ENCODE measurements at places on chromosomes 11 and 22.

DNA sequence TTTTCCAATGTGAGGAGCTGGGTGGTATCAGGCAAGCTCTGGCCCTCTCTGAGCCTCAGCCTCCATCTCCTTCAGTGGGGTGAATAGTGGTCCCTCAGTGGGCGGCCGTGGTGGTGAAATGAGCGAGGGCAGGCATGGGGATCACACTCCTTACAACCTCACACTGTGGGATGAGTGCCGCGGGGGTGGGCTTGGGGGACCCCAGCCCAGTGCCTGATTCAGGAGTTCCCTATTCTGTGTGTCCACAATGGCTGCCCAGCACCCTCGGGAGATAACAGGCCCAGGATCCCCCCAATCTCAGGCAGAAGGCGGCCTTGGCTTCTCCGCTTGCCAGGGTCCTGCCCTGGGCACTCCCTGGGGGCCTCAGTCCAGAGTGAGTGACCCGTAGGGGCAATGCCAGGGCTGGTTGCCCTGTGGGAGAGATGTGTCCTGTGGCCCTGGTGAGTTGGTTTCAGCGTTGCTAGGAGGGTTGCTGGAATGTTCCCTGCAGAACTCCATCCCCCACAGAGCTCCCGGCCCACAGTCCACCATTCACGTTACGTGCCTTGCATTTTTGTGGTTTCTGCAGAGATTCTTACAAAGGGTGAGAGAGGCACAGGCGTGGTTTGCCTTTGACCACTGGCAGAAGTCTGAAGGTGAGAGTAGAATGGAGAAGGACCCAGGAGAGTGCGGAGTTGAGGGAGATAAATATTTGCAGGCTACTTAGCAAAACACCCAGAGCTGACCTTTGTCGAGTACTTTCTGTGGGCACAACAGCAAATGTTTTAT lies 2.9 kb downstream of the ALDH3B1 start:
- peak; percentile 98 for DNase-seq

DNA sequence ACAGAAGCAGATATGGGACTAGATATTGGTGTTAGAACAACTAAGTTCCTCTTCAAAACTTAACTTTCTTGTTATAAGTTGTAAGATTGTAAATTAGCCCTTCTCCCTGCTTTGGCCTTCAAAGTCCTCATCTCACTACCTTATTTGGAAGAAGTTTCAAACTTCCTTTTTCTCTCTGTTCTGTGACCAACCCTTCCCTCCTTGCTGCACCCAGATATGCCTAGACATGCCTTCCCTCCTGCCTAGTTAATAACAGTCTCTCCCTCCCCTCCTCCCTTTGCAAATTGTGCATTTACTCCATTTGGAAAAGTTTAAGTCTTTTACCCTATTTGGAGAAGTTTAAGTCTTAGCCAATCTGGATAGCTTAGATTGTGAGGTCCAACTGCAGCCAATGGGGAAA lies 4.9 kb downstream of the OR52K2 start:
- peak; percentile 2 for DNase-seq

DNA sequence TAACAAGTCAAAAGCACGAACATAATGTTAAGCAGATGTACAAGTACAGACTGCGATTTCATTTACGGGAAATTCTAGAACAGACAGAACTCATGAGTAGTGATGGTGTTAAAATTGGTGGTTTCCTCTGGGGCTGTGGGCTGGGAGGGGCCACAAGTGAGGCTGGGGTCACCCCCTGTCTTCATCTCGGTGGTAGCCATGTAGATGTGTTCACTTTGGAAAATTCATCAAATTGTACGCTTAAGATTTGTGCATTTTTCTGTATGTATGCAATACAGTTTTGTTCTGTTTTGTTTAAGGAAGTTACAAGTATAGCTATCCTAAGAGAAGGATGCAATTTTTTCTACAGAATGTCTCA lies 504 bp upstream of the ASCC2 start:
- DNase-seq: no peak

- DNase-seq: no peak
Measured at GRCh38 chr11:16280256-16280682, 76.1 kb downstream of the SOX6 start.

DNA sequence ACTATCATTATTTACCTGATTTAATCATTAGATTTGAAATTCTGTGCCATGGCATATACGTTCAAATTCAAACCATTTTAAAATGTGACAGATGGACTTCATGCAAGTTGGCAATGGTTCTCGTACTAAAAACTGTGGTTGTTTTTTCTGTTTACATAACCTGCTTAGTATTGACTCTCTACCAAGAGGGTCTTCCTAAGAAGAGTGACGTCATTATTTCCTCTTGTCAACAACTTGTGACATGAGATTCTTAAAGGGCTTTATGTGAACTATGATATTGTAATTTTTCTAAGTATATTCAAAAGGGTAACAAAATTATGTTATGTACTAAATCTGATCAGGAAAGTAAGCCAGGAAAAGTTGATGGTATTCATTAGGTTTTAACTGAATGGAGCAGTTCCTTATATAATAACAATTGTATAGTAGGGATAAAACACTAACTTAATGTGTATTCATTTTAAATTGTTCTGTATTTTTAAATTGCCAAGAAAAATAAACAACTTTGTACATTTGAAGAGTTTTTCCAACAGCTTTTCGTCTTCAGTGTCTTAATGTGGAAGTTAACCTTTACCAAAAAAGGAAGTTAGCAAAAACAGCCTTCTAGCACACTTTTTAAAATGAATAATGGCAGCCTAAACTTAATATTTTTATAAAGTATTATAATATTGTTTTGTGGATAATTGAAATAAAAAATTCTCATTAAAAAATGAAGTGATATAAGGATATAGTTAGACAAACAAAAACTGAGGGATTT lies 87.0 kb downstream of the GRK3 start:
- DNase-seq: no peak

- peak; percentile 72 for DNase-seq
Measured at GRCh38 chr22:31977141-31977841, 33.0 kb downstream of the YWHAH start.

- no peak for DNase-seq
Measured at GRCh38 chr11:35131886-35132285, 7.1 kb upstream of the CD44 start.

DNA sequence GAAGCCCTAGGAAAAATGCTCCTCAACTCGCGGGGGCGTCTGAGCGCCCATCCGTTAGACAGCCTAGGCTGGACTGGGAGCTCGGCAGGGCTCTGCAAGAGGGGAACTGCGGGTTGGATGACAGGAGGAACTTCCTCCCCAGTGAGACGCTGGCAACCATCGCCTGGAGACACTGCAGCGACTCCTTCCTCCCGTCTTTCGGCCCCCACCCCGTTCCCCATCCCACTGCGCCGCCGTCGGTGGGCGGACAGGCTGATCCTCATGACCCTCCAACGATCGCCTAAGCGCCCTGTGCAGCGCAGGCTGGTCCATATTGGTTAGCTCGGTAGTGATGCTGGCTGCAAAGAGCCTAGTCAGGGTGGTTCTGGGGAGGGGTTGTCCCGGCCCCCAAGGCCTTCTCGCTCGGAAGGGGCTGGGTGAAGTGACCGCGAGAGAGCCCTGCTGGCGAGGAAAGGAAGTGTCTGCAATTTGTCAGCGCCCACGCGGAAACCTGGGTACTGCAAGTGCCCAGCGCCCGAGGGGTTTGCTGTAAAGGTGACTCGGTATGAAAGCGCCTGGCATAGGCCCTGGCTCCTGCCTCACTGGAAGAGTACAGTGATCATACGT lies 638 bp downstream of the NRGN start:
- DNase-seq: peak; percentile 52

DNA sequence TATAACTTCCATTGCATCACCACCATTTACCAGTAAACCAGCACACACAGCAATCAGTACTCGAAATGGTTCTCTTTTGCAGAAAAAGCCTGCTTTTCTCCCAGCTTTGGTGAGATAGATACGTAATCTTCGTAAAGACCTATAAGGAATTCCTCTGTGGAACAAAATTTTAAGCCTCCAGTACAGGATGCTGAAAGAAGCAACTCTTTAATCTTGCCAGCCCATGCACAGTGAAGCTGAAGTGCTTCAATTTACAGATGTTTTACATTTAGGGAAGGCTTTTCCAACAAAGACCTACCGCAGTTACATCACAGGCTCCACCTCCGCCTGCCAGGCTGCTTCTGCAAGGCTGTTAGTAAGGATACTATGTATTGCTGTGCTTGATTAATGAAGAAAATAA lies 1.9 kb downstream of the ELMOD1 start:
- no peak for DNase-seq

DNA sequence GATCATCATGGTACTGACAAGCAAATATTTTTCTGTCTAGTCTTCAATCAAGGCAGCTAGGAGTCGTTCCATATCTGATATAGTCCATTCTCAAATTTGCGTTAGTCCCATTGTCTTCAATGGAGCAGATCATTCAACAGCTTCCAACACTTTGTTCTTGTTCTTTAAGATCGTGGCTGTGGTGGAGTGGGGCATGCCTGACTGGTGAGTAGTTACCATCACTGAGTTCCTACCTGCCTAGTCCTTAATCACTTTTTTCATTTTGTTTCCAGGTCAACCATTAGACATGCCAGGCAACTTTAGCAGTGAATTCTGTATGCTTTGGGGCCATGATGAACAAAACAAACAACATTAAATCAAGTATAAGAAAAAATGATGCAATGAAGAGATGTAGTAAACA lies 693.1 kb upstream of the KIRREL3 start:
- no peak for DNase-seq

DNA sequence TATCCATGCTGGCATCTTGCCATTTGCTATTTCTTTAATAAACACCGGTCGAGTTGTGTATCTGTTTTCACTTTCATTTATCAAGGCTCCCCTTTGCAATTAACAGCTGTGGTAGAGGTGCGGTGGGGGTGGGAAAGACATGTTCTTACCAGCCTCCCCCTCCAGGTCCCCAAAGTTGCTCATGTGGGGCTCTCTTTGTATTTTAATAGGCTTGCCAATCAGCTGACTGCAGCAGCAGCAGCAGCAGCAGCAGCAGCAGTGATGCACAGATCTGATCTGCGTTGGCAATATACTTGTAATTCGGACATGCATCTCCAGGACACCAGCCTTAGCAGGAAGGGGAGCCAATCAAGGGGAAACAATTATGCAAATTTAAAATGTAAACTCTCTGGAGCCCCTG lies 40.3 kb upstream of the E2F8 start:
- DNase-seq: no peak

GRCh38 chr22:50085211-50085972 lies at the start of gene MLC1:
Gene MLC1, minus strand, starts transcription at chr22:50085426. Its CDS starts 524 bp downstream, at chr22:50084902.
- peak; percentile 8 for DNase-seq

GRCh38 chr11:65777821-65778361 lies 2.9 kb downstream of the AP5B1 start:
- DNase-seq: no peak

Measured in EL (cell line).